T-helper 17 cell (primary cell): ENCODE measurements at places on chromosomes 16 and 17. TPM values are rescaled to one million over a fixed set of nuclear protein-coding genes. Genes with fewer than 3 reads are reported as not detected.

DNA sequence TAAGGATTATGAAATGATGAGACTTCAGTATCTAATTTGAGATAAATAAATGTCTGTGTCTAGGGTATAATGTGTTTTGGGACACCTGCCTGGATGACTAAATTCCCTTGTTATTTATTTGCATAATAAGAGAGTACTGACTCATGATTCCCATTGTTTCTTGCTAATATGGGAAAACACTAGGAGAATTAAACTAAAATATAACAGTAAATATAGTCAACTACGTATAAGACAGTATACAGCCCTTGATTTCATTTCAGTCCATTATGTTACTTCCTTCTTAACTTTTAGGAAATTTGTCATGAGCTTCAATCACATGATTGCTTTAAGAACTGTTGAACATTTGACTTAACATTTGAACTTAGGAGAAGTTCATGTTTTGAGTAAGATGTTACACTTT lies 62.4 kb downstream of the VMP1 start:
- DNase-seq, result no peak

GRCh38 chr16:69397821-69398521 lies 12.2 kb upstream of the TERF2 start:
- no peak for DNase-seq

DNA sequence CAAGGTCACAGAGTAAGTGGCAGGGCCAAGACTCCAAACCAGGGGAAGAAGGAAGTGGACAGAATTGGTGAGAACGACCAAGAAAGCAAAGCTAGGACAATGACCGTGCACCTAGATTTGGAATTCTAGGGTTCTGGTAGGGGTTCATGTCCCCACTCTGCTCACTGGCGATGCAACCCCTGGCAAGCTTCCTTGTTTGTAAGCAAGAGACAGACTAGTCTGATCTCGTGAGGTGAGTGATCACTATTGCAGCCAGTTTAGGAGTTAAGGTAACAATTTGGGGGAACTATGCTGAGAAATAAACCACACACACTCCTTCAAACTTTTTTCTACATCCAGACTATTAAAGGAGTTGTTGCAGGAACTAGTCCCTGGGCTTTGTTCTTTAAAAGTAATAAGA lies 48.1 kb downstream of the XPO6 start:
- DNase-seq, result no peak

GRCh38 chr16:87369117-87369765 lies 14.3 kb downstream of the FBXO31 start:
- DNase-seq, result no peak

DNA sequence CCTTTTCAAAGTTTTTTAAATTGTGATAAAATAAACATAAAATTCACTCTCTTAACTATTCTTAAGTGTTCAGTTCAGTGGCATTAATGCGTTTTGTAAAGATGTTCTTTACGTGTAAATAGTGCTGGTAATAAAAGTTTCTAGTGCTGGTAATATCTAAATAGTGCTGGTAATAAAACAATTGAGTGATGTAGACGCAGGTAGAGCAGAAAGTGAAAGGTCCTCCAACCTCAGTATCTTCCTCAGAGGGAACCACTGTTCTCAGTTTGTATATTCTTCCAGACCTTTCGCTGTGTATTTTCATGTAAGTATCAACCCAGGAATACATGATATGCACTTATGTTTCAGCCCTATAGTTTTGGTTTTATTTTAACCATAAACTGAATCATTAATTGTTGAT lies 53.1 kb downstream of the CLEC16A start:
- no peak for DNase-seq

DNA sequence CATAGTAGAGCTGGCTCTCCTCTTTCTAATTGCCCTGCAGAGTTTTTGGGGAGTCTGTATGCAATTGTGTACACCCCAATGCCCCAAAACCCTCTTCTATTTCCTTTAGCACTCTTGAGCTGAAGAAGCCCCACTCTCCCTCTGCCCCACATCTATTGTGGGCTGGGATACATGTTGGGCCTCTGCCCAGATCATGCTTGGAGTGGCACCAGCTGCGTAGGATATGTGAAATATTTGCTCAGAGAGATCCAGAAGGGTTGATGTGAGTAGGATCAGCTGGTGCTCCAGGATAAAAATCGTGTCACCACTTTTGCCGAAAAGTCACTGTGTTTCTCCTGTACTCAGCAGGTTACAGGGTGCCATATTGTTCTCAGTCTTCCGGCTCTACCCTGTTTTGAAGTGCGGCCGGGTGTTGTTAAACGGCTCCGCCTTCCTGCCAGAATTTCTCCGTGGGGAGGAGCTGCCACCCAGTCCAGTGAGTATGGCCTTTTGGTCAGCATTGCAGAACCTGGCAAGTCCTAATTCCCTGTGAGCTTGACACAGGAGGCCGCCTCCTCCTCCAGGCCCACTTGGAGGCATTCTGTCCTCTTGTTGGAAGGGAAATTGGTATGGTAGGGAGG lies 664.5 kb downstream of the WWOX start:
- no peak for DNase-seq

- no peak for DNase-seq
Measured at GRCh38 chr16:53848277-53848942, 144.5 kb downstream of the FTO start.

DNA sequence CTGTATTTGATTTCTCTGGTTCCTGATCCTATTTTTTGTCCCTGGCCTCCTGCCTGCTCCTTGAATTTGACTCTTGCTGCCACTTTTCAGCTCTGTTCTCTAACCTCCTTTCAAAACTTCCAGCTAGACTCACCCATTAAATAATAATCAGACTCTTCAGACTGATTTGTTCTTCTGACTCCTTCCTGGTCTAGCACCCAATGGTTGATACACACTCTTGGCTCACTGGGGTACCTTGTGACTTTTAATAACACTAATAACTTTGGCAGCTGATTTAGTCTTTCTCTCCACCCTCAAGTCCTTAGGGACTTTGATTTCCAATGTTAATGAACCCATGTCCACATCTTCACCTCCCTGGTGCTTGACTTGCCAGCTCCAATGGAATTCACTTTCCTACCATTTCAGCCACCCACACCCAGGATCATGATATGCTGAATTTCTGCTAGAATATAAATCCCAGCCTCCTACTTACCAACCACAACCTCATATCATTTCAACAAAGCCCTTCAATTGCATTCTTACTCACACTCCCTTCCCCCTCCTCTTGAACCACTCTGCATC lies 19.7 kb upstream of the C16orf82 start:
- no peak for DNase-seq

GRCh38 chr17:56773124-56773523 lies 60.6 kb downstream of the C17orf67 start:
- no peak for DNase-seq

GRCh38 chr16:69566981-69567680 lies 1.4 kb downstream of the NFAT5 start:
- no peak for DNase-seq

DNA sequence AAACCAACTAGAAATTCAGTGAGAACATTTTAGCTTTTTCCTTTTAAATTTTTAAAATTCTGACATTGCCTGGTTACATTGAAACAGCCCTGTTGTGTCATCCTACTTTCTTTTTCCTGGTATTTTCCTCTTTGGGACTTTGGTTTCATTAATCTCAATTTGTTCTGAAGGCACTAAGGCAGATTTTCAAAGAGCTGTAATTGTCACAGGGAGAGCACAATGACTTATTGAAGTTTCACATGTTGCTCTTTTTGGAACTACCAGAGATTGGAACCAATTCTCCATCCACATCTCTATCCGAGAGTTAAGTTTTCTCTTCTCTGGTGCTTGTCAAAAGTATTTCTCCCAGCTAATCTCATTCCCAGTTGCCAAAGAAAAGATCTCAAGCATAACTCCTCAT lies 144.7 kb upstream of the TBX2 start:
- no peak for DNase-seq

DNA sequence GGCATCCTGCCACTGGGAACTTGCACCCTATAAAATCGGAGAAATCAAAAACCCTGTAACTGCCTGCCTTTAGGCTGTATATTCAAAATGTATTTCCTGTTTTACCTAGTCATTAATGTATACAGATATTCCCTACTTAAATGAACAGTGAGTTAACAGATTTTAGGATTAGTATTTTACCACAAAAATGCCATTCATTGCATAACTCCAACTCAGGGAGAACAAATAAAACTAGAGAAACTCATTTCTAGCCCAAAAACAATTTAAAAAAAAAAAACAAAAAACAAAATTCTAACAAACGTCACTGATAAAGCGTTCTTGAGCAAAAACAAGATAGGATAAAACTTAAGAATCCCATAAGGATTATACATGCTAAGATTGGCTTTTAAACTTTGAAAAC lies 3.7 kb upstream of the DHX33 start:
- no peak for DNase-seq

DNA sequence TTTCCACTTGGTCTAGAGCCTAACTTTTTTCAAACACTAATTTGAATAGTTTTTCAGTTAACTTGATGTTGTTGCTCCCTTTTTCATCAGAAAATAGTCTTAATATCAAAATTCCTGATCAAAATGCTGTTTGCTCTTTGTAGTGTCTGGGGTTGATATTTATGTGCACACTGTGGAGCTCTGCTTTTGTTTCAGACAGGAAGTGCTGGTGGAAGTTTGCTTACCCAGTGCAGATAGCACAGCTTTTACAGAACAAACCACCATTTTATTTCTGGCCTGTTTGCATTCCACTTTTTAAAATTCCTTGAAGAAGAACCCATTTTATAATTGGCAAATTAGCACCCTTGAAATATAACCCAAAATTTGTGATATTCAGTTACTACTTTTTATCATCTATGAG lies 125.4 kb downstream of the MRTFB start:
- DNase-seq, result no peak

GRCh38 chr17:32569171-32570080 lies 82.6 kb downstream of the CDK5R1 start:
- no peak for DNase-seq

MAP2K4 gene
- total RNA-seq, result 27.0 TPM

KDM6B gene
- total RNA-seq, result 231 TPM

VAT1L gene
- not detected for total RNA-seq

TMEM238L gene
- not detected for total RNA-seq

SLC13A2 gene
- not detected for total RNA-seq

TPSG1 gene
- not detected for total RNA-seq

MPP2 gene
- total RNA-seq, result 2.2 TPM

CD300H gene
- not detected for total RNA-seq

SDR42E1 gene
- 4.9 TPM for total RNA-seq
